ENCODE measurements at places on chromosomes 11 and 22.
A peak's percentile ranks its signal among the peaks of the same experiment; 100 is the strongest.

GRCh38 chr22:19691721-19692341 is 22.5 kb upstream of the SEPTIN5 start:
- DNase-seq: no peak

DNA sequence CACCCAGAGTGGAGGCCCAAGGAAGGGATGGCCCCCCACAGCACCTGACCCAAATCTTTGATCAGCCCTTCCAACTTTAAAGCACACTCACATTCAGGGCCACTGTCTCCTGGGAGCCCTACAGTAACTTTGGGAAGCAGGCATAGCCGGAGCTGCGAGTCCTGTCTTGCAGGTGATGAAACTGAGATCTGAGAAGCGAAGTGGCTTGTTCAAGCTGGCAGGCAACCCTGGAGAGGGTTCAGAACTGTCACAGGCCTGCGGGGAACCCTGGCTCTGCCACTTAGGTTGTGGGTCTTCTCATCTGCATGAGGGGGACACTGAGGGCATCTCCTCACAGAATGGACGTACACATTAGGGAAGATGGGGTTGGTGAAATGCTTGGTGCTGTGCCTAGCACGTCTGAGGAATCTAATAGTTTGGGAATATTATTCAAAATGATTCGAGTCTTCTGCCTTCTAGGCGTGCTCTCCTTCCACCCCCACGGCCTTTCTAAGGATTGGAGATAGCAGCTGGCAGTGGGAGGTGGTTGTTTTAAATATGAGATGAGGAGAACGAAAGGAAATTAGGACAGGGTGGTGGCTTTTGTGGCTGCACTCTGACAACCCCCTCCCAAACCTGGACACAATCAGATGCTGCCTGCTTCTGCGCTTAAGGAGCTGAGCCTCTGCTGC is 18.8 kb upstream of the SUN2 start:
- no peak for DNase-seq

- DNase-seq: no peak
These were observed 12.3 kb upstream of the ASRGL1 start for GRCh38 chr11:62324731-62325556.

- no peak for DNase-seq
These were observed 85.0 kb upstream of the CRYBB3 start for GRCh38 chr22:25114369-25115362.

DNA sequence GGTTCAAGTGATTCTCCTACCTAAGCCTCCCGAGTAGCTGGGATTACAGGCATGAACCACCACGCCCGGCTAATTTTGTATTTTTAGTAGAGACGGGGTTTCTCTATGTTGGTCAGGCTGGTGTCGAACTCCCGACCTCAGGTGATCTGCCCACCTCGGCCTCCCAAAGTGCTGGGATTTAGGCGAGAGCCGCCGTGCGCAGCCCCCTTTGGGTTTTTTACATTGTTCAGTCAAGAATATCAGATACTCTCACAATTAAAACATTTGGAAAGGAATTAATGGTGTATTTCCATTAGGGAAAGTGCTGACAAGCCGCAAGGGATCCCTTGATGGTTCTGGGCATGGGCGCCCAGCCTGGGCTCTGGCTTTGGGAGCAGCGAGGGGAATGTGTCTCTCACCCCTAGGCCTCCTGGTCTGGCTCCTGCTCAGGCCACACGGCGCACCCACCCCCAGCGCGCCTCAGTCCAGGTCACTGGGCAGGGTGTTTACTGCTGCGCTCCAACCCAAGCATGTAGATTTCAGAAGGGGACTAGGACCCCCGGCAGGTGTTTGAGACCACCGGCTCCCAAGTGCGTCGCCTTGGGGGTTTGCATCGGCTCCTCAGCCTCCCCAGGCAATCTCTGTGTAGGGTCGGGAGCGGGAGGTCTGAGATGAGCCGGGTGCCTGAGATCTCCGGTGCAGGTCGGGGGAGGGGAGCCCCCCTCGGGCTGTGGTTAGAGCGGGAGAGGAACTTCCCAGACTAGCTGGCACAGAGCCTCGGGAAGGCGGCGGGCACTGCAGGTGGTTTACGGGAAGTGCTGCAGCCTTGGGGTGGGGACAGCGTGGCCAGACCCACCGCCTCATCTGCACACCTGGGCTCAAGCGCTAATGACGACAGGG is 809 bp upstream of the IRF7 start:
- no peak for DNase-seq

- DNase-seq: no peak
These were observed 13.7 kb downstream of the MFNG start for GRCh38 chr22:37472418-37473006.

GRCh38 chr11:120660024-120660565 is 148.5 kb downstream of the GRIK4 start:
- no peak for DNase-seq

DNA sequence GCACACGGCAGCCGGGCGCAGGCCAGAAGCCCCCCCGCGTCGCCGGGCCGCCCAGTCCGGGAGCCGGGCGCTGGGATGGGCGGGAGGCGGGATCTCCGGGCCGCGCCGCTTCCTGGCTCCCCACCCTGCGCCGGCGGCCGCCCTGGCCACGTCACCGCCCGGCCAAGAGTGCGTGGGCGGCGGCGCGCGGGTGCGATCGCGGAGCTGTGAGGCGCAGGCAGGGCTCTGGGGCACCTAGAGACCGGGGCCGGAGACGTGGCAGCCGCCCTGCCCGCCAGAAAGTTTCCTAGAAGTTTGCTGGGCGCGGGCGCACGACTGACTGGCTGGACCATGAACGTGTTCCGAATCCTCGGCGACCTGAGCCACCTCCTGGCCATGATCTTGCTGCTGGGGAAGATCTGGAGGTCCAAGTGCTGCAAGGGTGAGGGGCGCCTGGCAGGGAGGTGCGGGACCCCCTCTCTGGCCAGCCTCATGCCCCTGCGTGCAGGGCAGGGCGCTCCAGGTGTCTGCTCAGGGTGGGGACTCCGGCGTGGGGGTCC is at the start of gene KDELR3:
Gene KDELR3 (plus strand): TSS at position 193 of the 539 bp plus-strand sequence. CDS start 138 bp downstream, at position 331.
- peak; percentile 45 for DNase-seq

DNA sequence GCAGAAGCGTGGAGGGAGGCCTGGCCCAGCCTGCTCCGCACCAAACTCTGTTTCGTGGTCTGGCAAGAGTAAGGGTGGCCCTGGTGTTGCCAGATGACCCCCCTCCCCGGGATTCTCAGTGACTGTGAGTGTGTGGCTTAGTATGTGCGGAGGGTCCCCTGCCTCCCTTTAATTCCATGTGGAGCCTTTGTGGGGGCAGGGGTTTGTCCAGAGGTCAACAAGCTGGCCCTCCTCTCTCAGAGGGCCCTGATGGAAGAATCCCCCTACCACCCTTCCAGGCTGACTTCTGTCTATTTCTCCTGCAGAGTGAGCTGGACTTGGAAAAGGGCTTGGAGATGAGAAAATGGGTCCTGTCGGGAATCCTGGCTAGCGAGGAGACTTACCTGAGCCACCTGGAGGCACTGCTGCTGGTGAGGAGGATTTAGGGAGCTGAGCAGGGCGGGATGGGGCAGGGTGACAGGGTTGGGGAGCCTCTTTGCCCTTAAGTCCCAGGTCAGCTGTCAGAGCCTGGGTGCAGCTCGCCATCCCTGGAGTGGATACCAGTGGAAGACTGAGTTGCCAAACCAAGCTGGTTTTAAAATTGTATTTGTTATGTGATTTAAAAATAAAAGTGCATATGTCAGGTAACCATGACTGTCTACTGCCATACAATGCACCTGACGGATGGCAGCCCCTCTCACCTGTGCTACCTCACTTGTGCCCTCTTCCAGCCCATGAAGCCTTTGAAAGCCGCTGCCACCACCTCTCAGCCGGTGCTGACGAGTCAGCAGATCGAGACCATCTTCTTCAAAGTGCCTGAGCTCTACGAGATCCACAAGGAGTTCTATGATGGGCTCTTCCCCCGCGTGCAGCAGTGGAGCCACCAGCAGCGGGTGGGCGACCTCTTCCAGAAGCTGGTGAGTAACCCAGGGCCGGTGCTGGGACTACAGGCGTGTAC is 80.6 kb downstream of the BCR start:
- DNase-seq: no peak

DNA sequence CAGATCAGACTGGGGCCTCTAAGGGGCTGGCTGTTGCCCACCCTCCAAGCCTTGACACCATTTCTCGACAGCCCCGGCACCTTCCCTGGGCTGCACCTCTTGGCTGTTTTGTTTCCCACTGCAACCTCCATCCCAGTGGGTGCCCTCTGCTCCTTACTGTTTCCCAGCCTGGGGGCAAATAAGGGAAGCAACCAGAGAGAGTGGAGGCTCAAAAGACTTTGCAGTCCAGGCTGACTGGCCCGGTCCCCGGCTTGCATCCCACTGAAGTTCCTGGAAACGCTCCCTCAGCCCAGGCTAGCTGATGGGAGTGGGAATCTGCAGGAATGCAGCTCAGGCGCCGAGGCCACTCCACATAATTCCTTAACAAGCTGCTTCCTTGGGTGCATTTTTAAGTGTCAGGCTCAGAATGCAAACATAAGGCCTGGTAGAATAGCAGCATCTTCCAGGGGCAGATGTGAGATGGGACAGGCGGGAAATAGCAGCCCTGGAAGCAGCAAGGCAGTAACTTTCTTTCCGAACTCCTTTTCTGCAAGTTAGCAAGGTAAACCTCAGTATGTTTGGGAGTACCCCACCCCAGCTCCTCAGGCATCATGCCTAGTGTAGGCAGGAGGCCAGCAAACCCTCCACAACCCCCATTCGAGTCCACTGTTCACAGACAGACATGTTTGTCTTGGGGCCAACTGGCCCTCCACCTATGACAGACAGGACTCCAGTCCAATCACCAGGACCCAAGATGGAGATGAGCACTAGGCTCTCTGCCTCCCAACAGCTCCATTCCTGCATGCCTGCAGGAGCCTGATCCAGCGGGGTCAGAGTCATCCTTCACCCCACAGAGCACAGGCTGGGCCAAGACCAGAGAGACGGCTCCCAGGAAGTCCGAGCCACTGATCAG is 39.3 kb downstream of the RPL27A start:
- DNase-seq: no peak

DNA sequence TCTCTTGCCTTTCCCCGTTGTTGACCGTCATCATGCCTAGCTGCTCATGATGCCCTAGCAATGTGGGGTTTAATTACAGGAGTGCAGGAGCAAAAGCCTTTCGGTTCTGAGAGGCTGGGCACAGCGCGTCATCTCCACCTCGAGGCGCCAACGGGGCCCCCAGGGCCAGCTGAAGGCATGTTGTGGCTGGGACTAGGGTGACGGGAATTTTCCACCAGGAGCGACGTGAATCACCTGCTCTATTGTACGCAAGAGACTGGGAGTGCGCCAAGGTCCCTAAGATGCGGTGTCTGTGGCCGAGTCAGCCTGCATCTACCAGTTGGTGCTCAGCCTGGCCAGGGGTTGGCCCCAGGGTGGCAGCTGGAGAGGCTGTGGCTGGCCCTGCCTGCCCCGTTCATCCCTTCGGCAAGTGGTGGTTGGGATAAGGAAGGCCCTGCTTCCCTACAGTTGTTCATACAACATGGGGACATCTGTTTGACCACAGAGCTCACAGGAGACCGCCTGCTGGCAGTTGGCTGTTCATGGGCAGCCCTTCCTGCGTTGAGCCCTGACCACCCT is 1175.6 kb downstream of the BRD1 start:
- no peak for DNase-seq

DNA sequence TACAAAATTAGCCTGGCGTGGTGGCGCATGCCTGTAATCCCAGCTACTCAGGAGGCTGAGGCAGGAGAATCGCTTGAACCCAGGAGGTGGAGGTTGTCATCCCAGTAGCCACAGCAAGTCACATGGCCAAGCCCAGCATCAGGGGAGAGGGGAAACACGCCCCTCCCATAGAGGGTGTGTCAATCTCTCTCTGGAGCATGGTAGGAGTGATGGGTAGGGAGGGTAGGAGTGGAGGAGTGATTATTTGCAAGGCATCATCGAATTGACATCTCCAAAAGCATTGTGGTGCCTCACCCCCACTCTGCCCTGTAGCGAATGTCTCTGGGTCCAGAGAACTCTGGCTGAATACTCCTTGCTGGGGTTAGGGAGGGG is 6.1 kb upstream of the SSTR3 start:
- DNase-seq: no peak

GRCh38 chr11:78941226-78941851 is 366.7 kb upstream of the NARS2 start:
- DNase-seq: no peak

Data from T1000 (cell line).